ENCODE measurements at places on chromosomes 7 and 10. TPM values are rescaled to one million over a fixed set of nuclear protein-coding genes. Genes with fewer than 3 reads are reported as not detected.
A peak's percentile ranks its signal among the peaks of the same experiment; 100 is the strongest.

DNA sequence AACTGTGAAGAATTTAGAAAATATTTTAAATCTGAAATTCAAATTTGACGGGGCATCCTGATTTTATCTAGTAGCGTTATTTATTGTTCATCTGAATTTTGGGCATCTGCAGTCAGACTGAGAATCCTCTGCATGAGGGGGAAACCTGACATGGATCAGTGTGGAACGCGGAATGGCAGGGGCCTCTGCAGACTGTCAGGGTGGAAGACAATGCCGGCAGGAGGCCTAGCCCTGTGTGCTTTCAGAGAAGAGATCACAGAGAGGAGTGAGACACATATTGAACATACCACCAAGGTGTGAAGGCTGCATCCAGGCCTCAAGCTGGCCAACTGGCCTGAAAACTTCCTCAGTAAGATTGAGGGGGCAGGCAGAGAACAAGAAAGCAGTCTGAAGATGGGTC is 921.1 kb upstream of the GHITM start:
- H3K36me3 ChIP-seq = no peaks in the 10 kb centered on the region
- H3K4me1 ChIP-seq = no peaks in the 10 kb centered on the region

DNA sequence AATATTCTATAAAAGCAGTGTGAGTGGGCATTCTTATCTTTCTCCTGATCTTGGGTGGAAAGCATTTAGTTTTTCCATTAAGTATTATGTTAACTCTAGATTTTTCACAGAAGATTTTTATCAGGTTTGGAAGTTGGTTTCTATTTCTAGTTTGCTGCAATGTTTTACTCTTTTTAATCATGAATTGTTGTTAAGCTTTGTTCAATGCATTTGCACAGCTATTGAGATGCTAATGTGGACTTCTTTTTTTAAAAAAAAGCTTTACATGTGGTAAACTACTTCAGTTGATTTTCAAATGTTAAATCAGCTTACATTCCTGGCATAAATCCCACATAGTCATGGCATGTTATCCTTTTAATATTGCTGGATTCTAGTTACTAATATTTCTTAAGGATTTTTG is 363.6 kb upstream of the NRP1 start:
- H3K4me1 ChIP-seq = no peaks in the 10 kb centered on the region
- no peaks in the 10 kb centered on the region for H3K36me3 ChIP-seq
- no peak overlapping the region for H3K27ac ChIP-seq

DNA sequence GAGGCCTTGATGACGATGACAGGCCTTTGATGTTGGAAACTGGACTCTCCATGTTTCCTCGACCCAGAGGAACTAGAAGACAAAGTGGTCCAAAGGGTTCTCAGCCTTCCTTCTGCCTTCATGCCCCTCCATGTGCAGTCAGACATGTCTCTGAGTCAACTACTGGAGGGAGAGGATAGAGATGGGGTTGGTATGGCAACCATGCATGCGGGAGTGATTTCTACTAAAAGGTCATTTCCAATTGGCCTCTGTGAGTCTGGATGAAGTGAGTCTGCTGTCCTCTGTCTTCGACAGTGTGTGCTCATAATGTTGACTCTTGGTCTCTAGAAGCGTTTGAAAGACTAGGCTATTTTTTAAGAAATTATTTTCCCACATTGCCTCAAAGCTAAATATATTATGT is 29.2 kb downstream of the STK17A start:
- H3K4me3 ChIP-seq = peak overlapping the region; percentile 10
- H3K27me3 ChIP-seq = no peaks in the 10 kb centered on the region
- H3K4me1 ChIP-seq = peaks cover 32% of the 10 kb centered on the region
- H3K36me3 ChIP-seq = peaks cover 58% of the 10 kb centered on the region

DNA sequence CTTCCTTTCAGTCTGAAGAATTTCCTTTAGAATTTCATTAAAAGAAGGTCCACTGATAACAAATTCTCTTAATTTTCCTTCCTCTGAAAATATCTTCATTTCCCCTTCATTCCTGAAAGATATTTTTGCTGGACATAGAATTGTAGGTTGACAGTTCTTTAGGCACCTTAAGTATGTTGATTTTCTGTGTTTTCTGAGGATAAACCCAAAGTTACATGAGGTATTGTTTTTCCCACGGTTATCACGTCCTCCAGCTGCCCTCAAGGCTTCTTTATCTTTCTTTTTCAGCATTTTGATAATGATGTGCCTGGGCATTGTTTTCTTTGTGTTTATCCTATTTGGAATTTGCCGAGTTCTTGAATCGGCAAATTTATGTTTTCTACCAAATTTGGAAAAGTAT is 105.3 kb downstream of the ELFN1 start:
- no peak overlapping the region for H3K27ac ChIP-seq
- H3K27me3 ChIP-seq = 0 out of 2 replicates have a peak, but pooled peaks cover 4% of the 10 kb centered on the region
- no peak overlapping the region for H3K4me3 ChIP-seq
- H3K36me3 ChIP-seq = no peaks in the 10 kb centered on the region

- H3K36me3 ChIP-seq = no peaks in the 10 kb centered on the region
- no peaks in the 10 kb centered on the region for H3K27me3 ChIP-seq
- H3K27ac ChIP-seq = no peak overlapping the region
- H3K4me1 ChIP-seq = no peaks in the 10 kb centered on the region
Measured at GRCh38 chr7:14209896-14210484, 220.5 kb upstream of the ETV1 start.

- no peaks in the 10 kb centered on the region for H3K27me3 ChIP-seq
- no peaks in the 10 kb centered on the region for H3K4me1 ChIP-seq
- peak; percentile 24 for DNase-seq
- no peaks in the 10 kb centered on the region for H3K36me3 ChIP-seq
Measured at GRCh38 chr10:115432188-115432819, 339.1 kb downstream of the ATRNL1 start.

DNA sequence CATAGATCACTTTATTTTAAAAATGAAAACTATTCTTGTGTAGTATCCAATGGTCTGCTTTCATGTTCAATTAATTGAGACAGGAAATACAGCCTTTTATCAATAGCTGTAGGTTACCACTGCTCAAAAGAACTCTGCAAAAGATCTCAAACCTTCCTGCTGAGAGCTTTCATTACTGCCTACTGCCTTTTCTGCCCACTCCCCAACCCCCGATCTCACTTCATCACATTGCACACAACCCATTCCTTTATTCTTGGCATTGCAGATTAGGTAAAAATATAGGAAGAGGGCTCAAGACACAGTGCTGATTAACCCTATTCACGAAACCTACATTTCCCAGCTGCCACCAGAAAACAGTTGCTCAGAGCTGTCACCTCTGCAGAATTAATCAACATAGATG is 171.4 kb downstream of the BTAF1 start:
- peaks cover 3% of the 10 kb centered on the region for H3K27me3 ChIP-seq
- no peak for DNase-seq
- no peaks in the 10 kb centered on the region for H3K36me3 ChIP-seq
- H3K27ac ChIP-seq = no peak overlapping the region
- no peak overlapping the region for H3K4me3 ChIP-seq

- H3K4me1 ChIP-seq = no peaks in the 10 kb centered on the region
- no peaks in the 10 kb centered on the region for H3K27me3 ChIP-seq
- H3K36me3 ChIP-seq = no peaks in the 10 kb centered on the region
- H3K27ac ChIP-seq = no peak overlapping the region
Measured at GRCh38 chr7:83517035-83517700, 131.8 kb downstream of the SEMA3E start.

DNA sequence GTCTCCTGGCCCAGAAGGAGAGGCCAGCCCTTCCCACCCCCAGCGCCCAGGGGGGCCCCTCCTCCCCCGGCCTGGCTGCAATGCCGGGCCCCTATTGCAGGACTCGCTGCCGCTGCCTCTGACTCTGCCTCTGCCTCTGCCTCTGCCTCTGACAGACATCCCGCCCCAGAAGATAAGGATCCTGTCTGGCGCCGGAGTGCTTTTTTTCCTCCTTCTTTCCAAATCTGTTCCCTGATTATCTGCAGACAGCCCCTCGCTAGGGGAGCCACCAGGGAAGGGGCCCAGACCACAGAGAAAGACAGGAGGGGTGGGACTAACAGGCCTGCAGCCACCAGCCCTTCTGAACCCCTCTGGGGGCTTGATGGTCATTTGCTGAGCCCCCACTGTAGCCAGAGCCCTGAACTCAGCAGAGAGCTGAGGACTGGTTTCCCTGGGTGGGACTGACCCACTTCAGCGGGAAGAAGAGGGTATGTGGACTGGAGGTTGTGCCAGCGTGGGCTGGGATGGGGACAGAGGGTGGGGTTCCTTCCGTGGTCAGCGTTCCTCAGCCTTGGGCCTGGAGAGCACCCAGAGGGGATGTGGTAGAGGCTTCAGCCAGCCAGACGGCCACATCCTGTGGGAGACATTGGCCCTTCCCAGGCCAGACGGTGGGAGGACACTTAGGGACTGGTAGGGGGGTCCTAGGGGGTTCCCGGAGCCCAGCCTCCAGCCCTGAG is 22.8 kb downstream of the UNC5B start:
- H3K27me3 ChIP-seq = no peaks in the 10 kb centered on the region
- peak; percentile 49 for DNase-seq
- H3K27ac ChIP-seq = peak overlapping the region; percentile 51
- no peak overlapping the region for H3K4me3 ChIP-seq

DNA sequence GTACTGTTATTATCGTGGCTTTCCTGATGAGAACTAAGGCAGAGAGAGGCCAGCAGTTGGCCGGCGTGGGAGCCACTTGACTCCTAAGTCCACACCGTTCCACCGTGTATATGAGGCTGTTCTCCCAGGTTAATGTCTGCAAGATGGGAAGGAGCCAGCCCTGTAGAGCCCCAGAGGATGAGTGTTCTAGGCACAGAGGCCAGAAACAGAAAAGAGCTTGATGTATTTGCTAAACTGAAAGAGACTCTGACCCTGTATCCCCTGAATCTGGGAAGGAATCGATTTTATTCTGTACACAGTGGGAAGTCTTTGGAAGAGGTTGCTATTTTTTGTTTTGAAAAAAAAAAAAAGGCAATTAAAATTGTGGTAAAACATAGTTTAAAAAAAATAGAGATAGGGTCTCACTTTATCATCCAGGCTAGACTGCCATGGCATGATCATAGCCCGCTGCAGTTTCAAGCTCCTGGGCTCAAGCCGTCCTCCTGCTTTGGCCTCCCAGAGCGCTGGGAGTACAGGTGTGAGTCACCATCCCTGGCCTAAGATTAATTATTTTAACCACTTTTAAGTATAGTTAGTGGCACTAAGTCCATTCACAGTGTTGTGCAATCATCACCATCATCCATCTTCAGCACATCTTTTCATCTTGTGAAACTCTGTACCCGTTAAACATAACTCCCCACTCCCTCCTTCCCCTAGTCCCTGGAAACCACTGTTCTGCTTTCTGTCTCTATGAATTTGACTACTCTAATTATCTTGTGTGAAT is 348.8 kb downstream of the SDK1 start:
- no peaks in the 10 kb centered on the region for H3K36me3 ChIP-seq
- no peak overlapping the region for H3K4me3 ChIP-seq
- H3K27me3 ChIP-seq = no peaks in the 10 kb centered on the region
- DNase-seq = no peak

Gene RAB18
- 55.3 TPM for total RNA-seq

Gene ZP3
- 4.5 TPM for total RNA-seq

Gene FRMD4A
- total RNA-seq = 17.5 TPM

Gene KCNK18
- not detected for total RNA-seq
